Thoracic aorta (tissue), 2 donors: ENCODE measurements at places on chromosomes 12 and 14.

GRCh38 chr12:64077922-64078321 is 144.2 kb downstream of the KICS2 start:
- peaks cover 6% of the 10 kb centered on the region for H3K4me1 ChIP-seq
- no peak for DNase-seq

DNA sequence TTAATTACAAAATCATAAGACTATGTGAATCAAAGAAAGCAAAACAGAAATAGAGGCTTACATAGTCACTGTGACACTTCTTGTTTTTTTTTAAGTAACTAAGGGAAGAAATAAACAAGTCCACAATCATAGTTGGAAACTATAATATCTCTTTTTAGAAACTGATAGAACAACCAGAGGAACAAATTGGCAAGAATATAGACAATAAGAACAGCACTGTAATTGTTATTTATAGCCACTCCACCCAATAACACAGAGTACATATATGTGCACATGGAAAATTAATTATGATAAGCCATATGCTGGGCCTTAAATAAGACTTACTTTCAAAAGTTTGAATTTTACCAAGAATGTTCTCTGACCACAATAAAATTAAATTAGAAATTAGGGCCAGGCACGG is 101.1 kb downstream of the PLEKHG7 start:
- H3K4me1 ChIP-seq: no peaks in the 10 kb centered on the region
- peaks cover 10% of the 10 kb centered on the region for H3K36me3 ChIP-seq
- H3K4me3 ChIP-seq: no peak overlapping the region
- no peak overlapping the region for H3K27ac ChIP-seq

- no peaks in the 10 kb centered on the region for H3K27me3 ChIP-seq
- H3K4me3 ChIP-seq: no peak overlapping the region
- H3K36me3 ChIP-seq: no peaks in the 10 kb centered on the region
- no peaks in the 10 kb centered on the region for H3K4me1 ChIP-seq
- DNase-seq: no peak
These were observed 905.1 kb downstream of the GALC start for GRCh38 chr14:87087881-87088280.

- no peaks in the 10 kb centered on the region for H3K36me3 ChIP-seq
- peaks cover 11% of the 10 kb centered on the region for H3K4me1 ChIP-seq
- DNase-seq: no peak
- peak overlapping the region; percentile 82 for H3K4me3 ChIP-seq
- H3K27me3 ChIP-seq: no peaks in the 10 kb centered on the region
These were observed 1.4 kb upstream of the M6PR start for GRCh38 chr12:8950702-8951478.

- H3K4me1 ChIP-seq: no peaks in the 10 kb centered on the region
- no peak for DNase-seq
- no peak overlapping the region for H3K27ac ChIP-seq
These were observed 23.2 kb downstream of the AMDHD1 start for GRCh38 chr12:95966287-95966870.

GRCh38 chr14:68939893-68940613 is 39.0 kb downstream of the ACTN1 start:
- peak; percentile 78 for DNase-seq
- peaks cover 76% of the 10 kb centered on the region for H3K4me1 ChIP-seq
- no peaks in the 10 kb centered on the region for H3K27me3 ChIP-seq
- peak overlapping the region; percentile 97 for H3K27ac ChIP-seq
- H3K4me3 ChIP-seq: peak overlapping the region; percentile 41
- H3K36me3 ChIP-seq: no peaks in the 10 kb centered on the region

DNA sequence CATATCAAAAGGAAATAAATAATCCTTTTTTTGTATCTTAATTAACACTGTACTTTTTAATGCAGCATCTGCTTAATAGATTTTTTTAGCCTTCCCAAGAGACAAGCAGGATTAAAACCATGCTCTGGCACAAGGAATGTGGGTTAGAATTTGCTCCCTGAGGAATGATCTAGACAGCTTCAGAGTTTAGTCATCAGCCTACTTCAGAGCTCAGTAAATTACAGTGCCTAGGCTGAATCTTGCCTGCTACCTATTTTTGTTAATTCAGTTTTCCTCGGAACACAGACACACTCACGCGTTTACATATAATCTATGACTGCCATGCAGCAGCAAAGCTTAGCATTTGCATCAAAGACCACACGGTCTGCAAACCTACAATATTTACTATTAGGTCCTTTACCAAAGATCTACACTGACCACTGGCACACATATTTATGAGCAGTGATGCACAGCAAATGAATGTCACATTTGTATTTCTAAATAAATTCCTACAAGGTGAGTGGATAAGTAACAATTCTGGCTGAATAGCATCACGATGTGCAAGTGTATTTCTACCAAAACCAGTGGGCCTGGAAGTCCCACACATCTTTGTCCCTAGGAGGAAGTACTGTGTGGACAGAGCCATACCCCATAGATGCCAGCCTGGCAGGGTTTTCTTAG is 309.8 kb upstream of the TMEM132C start:
- H3K27ac ChIP-seq: no peak overlapping the region
- no peaks in the 10 kb centered on the region for H3K4me1 ChIP-seq
- no peaks in the 10 kb centered on the region for H3K27me3 ChIP-seq

- no peak overlapping the region for H3K27ac ChIP-seq
- DNase-seq: no peak
These were observed 531.4 kb upstream of the LMO3 start for GRCh38 chr12:17137396-17137795.

DNA sequence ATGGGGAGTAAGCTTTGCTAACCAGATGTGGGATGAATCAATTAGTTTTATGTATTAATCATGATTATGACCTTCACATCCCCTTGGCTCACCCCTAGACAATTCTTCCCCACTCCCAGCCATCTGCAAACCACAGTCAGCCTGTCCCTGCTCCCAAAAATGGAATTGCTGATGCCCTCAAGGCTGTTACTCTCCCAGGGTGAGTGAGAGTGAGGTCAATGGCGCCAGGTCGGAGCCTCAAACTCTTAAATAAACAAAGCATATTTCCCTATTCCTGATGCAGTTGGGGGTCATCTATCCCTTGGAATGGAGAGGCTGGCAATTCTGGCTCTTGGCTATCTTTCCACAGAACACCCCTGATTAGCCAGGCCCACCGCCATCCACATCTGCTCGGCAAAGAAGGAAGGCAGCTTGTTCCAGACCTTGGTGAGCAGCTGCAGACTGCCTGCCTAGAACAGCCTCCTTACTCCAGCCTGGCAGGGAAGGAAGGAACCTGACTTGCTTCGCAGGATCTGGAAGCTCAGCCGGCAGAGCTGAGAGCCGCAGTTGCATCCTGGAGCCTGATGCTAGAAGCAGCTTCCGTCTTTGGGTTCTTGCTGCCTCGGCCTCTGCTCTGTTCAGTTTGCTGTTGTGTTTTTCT is 57.0 kb downstream of the SMUG1 start:
- H3K4me1 ChIP-seq: peaks cover 2% of the 10 kb centered on the region
- peaks cover 3% of the 10 kb centered on the region for H3K36me3 ChIP-seq
- H3K4me3 ChIP-seq: no peak overlapping the region

GRCh38 chr12:132143336-132144071 is 615 bp downstream of the DDX51 start:
- DNase-seq: no peak
- peak overlapping the region; percentile 78 for H3K27ac ChIP-seq
- peaks cover 38% of the 10 kb centered on the region for H3K36me3 ChIP-seq

GRCh38 chr14:95523051-95523814 is 6.8 kb upstream of the SYNE3 start:
- no peaks in the 10 kb centered on the region for H3K27me3 ChIP-seq
- H3K36me3 ChIP-seq: no peaks in the 10 kb centered on the region
- peaks cover 72% of the 10 kb centered on the region for H3K4me1 ChIP-seq
- H3K27ac ChIP-seq: no peak overlapping the region
- DNase-seq: no peak

GRCh38 chr12:23950210-23950774 is 822 bp upstream of the SOX5 start:
- peak overlapping the region; percentile 74 for H3K4me3 ChIP-seq
- no peak for DNase-seq
- H3K27ac ChIP-seq: no peak overlapping the region
- H3K4me1 ChIP-seq: peaks cover 30% of the 10 kb centered on the region

DNA sequence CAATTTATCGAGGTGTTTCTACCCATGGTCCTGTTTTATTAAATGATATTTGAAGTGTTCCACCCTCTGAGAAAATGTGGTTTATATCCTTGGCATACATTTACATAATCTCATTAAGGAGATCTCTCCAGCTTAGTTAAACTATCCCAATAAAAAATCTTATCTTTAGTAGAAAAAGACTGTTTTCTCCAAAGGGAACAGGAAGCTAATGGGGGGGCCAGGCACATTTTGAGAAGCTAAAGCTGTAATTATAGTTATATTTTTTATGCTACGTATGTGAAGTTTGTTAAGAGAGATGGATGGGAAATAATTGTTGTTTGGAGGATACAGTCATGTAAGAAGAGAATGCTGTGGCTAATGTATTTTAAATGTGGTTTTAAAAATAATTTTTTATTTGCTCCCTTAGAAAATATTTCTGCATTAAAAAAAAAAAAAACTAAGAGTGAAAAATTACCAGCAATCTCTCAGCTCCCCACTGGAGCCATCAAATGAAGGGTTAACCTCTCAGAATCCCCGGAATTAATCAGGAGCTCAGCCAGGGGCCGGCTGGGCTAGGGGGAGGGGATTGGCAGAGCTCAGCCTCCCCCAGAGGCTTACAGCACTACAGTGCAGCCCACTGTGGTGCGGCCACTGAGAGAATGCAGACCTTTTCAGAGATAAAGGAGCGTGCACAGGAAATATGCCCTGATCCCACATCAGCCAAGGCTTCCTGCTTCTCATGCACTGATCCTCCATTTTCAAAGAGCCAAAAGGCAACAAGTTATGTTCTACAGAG is 185.8 kb downstream of the EGLN3 start:
- no peaks in the 10 kb centered on the region for H3K4me1 ChIP-seq
- H3K27ac ChIP-seq: no peak overlapping the region
- no peak overlapping the region for H3K4me3 ChIP-seq
- no peaks in the 10 kb centered on the region for H3K36me3 ChIP-seq
- no peak for DNase-seq

GRCh38 chr12:107607464-107608392 is 77.9 kb upstream of the PWP1 start:
- no peaks in the 10 kb centered on the region for H3K36me3 ChIP-seq
- no peaks in the 10 kb centered on the region for H3K4me1 ChIP-seq
- no peaks in the 10 kb centered on the region for H3K27me3 ChIP-seq
- no peak for DNase-seq
- no peak overlapping the region for H3K27ac ChIP-seq

GRCh38 chr14:89214221-89214965 is 202.6 kb downstream of the FOXN3 start:
- no peaks in the 10 kb centered on the region for H3K36me3 ChIP-seq
- peak; percentile 73 for DNase-seq
- H3K4me1 ChIP-seq: peaks cover 15% of the 10 kb centered on the region
- peak overlapping the region; percentile 65 for H3K27ac ChIP-seq
- H3K27me3 ChIP-seq: no peaks in the 10 kb centered on the region

DNA sequence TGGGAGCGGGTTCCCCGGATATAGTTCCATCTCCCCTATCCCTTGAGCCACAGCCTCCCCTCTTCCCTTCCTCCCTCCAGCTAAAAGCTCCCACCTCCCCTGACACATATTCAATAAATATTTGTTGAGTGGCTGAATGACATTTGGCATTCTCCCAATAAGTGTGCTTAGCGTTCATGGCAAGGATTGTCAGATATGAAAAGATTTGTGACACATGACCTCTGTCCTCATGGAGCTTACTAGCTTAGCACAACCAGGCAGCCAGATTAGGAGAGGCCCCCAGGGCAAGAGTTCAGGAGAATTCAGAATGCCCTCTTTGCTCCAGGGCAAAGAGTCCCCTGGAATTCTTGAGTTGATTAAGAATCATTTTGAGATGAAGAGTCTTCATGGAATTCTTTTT is 22.5 kb upstream of the SLC6A12 start:
- H3K27me3 ChIP-seq: no peaks in the 10 kb centered on the region
- H3K27ac ChIP-seq: no peak overlapping the region
- H3K36me3 ChIP-seq: no peaks in the 10 kb centered on the region
- no peak for DNase-seq

DNA sequence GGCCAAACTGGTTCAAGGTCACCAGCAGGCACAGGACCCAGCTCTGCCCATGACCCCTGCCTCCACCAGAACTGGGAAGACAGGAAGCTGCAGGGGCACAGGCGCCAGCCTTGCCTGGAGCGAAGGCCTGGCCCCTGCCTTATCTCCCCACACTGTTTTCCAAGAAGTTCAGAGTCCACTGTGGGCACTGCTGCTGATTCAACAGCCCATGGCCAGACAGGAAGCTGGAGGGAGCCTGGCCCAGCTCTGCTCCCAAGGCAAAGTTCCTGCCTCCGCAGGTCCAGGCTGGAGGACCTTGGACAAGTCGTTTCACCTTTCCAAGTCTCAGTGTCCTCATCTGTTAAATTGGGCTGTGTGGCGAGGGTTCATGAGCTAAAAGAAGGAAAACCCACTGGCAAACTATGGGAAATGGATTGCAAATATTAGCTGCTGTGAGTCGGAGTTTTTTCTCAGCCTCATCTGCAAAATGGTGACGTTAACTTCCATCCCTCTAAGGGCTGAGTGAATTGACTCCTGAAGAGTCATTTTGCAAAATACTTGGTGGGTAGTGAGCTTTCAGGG is 1.2 kb downstream of the PHETA1 start:
- H3K27me3 ChIP-seq: no peaks in the 10 kb centered on the region
- peaks cover 10% of the 10 kb centered on the region for H3K36me3 ChIP-seq
- H3K4me3 ChIP-seq: peak overlapping the region; percentile 96
- H3K4me1 ChIP-seq: peaks cover 32% of the 10 kb centered on the region
- no peak overlapping the region for H3K27ac ChIP-seq

DNA sequence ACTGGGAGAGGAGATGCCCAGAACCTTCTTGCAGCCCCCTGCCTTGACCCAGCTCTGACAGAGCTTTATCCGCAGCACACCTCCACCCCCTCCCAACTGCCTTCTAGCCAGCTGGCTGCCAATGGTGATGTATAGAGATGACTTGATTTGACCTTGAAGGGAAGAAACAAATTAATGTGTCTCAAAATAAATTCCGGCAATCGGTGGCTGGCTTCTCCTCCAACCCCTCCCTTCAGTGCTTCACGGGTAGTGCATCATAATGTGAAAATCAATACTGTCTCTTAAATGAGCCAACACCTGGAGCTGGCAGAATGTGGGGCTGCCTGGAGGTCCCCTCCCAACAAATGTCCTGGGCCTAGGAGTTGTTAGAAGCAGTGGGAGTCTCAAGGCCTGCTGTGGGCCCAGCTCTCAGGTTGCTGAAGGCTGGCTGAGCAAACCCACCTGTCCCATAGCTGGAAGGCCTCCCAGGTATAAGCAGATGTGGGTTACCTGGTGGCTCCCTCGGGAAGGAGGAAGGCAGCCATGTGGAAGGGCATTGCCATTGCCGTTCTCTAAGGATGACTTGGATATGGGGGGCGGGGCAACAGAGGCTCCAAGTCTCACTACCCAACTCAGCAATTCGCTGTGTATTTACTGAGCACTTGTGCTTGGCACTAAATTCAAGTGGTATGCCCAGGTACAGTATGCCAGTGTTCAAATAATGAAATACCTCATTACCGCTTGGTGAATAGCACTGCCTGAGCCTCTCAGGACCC is 23.2 kb downstream of the HSPB8 start:
- H3K4me3 ChIP-seq: no peak overlapping the region
- H3K27ac ChIP-seq: no peak overlapping the region
- peaks cover 12% of the 10 kb centered on the region for H3K4me1 ChIP-seq

- H3K36me3 ChIP-seq: no peaks in the 10 kb centered on the region
- no peak for DNase-seq
- H3K4me3 ChIP-seq: no peak overlapping the region
- H3K27me3 ChIP-seq: no peaks in the 10 kb centered on the region
- H3K4me1 ChIP-seq: no peaks in the 10 kb centered on the region
These were observed 64.8 kb downstream of the DRAM1 start for GRCh38 chr12:101942250-101942605.

- H3K4me3 ChIP-seq: no peak overlapping the region
- H3K27me3 ChIP-seq: no peaks in the 10 kb centered on the region
- no peak for DNase-seq
- H3K36me3 ChIP-seq: peaks cover 3% of the 10 kb centered on the region
- H3K27ac ChIP-seq: no peak overlapping the region
These were observed 46.5 kb downstream of the TEAD4 start for GRCh38 chr12:3005736-3006135.
